Stimulated activated CD8-positive, alpha-beta memory T cell treated with anti-CD3 and anti-CD28 coated beads, Interleukin-4, amount 100 ng/mL, for 24 hours (primary cell): ENCODE measurements at places on chromosomes 5 and 9.

DNA sequence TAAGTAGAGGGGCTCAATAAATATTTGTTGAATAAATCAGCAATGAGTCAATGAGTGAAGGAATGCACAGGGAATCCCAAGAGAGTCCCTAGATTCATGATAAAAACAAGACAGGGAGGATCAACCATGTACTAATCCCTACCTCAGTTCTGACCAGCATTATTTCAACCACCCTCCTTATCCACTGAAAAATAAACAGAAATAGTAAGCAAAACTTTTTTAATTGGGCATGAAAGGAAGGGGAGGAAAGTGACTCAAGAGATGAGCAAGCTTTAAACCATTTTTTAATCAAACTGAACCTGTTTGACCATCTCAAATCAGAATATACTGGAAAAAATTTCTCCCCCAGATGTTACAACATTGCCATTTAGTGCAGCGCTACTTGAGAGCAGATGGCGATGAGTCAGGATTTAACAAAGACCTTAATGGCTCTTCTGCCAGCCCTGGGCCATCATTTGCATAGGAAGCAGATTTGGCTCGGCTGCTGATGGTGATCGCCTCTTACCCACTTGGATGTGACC is 194.8 kb upstream of the SLC30A5 start:
- DNase-seq: no peak

DNA sequence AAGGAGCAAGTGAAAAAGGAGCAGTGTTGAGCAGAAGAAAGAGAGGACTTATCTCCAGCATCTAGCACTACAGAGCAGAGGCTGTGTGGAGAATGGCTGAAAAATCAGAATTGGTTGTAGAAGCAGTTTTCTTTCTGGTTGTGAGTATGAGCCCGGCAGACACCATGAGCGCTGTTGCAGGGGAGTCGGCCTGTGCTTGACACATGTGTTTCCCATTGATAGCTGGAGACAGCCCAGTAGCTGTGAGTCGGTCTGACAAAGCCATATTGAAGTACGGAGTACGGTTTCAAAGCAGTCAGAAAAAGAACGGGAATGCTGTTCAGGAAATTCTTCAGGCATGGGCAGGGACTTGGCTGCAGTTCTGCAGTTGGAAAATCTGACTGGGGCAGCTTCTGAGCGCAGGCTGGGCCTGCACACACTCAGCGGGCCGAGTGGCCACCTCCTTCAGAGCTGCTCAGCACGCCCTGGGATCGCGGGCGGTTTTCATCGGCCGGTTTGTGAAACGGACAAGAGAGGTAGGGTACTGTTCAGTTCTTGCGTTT is at the start of gene SGCD:
Gene SGCD, plus strand, starts transcription at position 447 of the 542 bp plus-strand sequence.
- no peak for DNase-seq

GRCh38 chr9:76394195-76394959 is at the start of gene RFK:
RFK (minus strand) TSS chr9:76394426; CDS start chr9:76394171, 255 bp downstream.
- DNase-seq: peak; percentile 92

GRCh38 chr5:112061666-112062065 is 304.7 kb upstream of the NREP start:
- no peak for DNase-seq

GRCh38 chr5:59357381-59357977 is 536.0 kb downstream of the PDE4D start:
- DNase-seq: no peak

- DNase-seq: no peak
Observed at GRCh38 chr9:106890608-106891007, 27.6 kb downstream of the ZNF462 start.

DNA sequence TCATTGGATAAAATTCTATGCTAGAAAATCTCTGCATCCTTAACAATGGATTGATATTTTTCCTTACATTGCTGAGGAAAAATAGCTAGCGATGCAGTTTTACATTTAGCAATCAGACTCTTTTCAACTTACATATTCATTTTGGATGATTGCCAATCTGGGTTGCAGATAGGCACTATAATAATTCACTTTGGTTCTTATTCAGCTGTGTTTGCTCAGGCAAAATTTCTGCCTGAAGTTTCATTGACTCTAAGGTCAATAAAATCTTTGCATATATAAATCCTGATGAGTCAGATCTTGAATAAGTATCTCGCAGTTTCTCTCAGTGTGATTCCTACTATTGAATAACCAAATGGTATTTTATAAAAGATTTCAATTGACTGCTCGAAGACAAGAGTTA is 1105.8 kb downstream of the CDH18 start:
- DNase-seq: no peak

DNA sequence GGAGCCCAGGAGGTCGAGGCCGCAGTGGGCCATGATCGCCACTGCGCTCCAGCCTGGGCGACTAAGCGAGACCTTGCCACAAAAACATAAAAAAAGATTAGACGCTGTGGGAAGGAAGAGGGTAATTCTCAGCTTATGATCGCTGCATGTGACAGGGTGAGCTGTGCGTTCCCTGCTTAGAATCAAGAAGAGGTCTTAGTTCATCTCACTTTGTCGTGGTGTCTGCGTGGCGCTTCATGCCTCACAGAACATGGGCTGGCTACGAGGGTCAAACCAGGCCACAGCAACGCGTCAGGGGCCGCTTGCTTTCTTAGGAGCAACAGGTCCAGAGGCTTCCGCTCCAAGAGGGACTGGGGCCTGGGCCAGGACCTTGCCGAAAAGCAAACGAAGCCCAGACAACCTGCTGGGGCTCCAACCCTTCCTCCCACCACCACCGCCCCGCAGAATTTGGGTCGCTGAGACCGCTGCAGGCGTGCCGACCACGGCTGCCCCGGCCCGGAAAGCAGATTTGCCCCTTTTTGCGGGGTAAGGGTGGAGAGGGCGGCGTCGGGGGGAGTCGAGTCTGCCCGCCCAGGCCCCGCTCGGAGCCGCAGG is 10.0 kb upstream of the GRIN1 start:
- no peak for DNase-seq

DNA sequence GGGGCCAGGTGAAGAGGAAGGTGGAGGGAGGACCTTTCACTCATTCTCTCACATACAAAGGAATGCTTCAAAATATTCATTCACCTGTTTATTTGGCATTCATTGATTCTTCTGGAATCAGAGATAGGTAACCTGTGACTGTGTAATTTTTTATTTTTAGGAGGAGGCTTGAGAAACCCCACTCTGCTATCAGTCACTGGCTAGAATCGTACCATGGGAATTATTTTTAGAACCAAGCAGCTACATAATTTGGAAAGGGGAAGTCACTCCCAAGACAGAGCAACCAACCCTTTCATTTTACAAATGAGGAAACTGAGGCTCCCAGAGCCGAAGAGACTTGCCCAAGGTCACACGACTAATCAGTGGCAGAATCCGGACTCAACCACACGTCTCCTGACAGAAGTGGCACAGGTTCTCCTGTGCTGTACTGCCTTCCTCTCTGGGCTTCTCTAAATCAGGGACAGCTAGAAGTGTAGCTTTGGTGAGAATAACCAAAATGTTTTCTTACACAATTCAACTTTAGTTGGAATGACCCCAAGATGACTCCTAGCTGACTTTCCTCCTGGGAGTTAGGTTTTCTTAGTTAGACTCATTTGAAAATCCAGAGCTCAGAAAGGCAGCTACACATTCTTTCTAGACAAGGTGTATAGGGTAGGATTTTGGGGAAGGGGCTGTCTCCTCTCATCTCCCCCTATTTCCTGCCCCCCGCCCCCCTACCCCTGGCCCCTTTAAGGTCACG is 264.3 kb upstream of the PANK3 start:
- DNase-seq: no peak

DNA sequence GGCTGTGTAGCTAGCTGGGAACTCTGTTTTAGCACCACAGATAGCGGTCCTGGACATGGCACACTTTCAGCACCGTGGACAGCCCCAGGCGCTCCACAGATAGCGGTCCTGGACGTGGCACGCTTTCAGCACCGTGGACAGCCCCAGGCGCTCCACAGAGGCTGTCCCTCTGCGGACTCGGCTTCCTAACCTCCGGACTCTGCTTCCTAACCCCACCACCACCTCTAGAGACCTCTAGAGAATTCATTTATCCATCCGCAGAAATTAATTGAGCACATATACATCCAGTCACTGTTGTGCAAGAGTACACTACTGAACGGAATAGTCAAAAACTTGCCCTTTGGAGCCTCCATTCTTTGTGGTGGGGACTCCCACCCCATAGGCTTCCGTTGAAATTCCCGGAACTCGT is 27.4 kb downstream of the UNC5A start:
- DNase-seq: peak; percentile 72
